ENCODE measurements at places on chromosomes 2 and 18. TPM values are rescaled to one million over a fixed set of nuclear protein-coding genes. Genes with fewer than 3 reads are reported as not detected.

DNA sequence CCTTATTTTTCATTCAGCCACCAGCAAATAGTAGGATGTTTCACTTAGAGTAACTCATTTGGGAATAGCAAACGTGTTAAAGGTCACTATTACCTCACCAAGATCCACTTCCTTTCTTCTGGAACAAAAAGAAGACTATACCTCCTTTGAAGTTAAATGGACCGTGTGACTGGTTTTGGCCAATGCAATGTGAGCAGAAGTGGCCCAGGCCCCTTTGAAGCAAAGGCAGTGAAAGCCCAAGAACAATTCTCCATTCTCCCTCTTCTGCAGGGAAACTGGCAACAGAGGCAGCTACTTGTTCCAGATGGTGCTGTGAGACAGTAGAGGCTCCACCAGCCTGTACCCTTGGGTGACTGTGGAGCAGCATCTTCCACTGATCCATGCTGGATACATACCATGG is 11.3 kb upstream of the MALL start:
- DNase-seq, result no peak
- no peak overlapping the region for H3K27ac ChIP-seq
- H3K4me3 ChIP-seq, result no peak overlapping the region
- no peaks in the 10 kb centered on the region for H3K36me3 ChIP-seq

DNA sequence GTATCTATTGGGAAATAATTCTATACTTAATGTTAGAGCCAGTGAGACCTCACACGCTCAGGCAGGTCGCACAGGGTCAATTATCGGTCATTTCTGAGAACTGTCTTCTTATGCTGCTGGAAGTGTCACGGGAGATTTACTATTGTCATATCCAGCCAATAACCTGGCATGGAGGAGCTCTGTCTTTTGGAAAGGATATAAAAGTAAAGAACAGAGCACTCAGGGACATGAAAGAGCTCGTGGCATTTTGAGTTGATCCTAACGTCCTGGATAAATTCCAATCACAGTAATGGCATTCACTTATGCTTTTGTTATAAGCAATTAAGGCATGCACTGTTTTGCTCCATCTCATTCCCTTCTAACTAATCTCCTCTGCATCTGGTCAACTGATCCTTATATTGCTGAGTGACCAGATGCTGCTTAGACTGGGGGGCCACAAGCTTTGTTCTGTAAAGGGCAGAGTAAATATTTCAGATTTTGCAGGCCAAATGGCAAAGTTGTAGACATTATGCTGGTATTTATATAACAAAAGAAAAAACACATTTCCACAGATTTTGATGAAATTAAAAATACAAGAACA is 453.5 kb upstream of the SMIM21 start:
- no peaks in the 10 kb centered on the region for H3K27me3 ChIP-seq
- H3K27ac ChIP-seq, result no peak overlapping the region
- H3K4me3 ChIP-seq, result no peak overlapping the region
- H3K36me3 ChIP-seq, result no peaks in the 10 kb centered on the region
- no peaks in the 10 kb centered on the region for H3K4me1 ChIP-seq

GRCh38 chr2:181076658-181077057 is 96.3 kb downstream of the UBE2E3 start:
- no peaks in the 10 kb centered on the region for H3K36me3 ChIP-seq
- no peak for DNase-seq
- no peaks in the 10 kb centered on the region for H3K4me1 ChIP-seq
- no peak overlapping the region for H3K4me3 ChIP-seq

Gene KCNG3
- total RNA-seq, result 0.72 TPM

Gene RUFY4
- not detected for total RNA-seq

- no peaks in the 10 kb centered on the region for H3K4me1 ChIP-seq
- no peak for DNase-seq
- H3K4me3 ChIP-seq, result no peak overlapping the region
- peaks cover 5% of the 10 kb centered on the region for H3K27me3 ChIP-seq
- no peak overlapping the region for H3K27ac ChIP-seq
- no peaks in the 10 kb centered on the region for H3K36me3 ChIP-seq
Observed at GRCh38 chr2:118945881-118946280, 3.9 kb downstream of the MARCO start.

Gene ST8SIA5
- total RNA-seq, result not detected

DNA sequence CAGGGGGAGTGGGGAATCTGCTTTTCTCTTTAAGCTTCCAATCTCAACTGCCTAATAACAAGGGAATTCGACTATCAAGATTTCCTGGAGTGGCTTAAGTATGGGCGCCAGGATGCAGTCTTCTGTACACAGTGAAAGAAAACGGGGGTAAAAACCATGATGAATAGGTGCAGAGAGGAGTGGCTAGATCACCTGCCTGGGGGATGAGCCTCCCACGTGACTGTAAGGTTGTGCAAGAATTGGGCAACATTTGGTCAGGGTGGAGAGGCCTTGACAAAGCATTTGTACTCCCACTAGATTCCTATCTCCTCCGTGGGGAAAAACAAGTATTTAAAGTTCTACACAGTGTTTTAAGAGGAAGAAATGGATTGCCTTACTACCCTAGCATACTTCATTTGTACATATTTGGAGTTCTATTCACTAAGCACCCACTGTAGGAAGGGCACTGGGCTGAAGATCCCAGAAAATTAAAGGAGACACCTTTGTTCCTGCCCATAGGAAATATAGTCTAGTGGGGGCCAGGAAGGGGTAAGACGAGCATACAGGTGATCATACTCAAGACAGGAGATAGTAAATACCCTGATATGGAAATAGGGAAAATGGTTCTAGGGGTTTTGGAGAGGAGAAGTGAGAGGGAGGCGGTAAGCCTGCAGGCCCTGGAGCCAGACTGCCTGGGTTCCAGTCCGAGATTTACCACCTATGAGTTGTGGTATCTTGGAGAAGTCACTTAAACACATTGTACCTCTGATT is 29.2 kb downstream of the EPAS1 start:
- no peaks in the 10 kb centered on the region for H3K27me3 ChIP-seq
- peaks cover 76% of the 10 kb centered on the region for H3K4me1 ChIP-seq
- peak overlapping the region; percentile 60 for H3K27ac ChIP-seq
- no peak overlapping the region for H3K4me3 ChIP-seq
- DNase-seq, result no peak
- H3K36me3 ChIP-seq, result no peaks in the 10 kb centered on the region

Gene HOXD12
- total RNA-seq, result not detected

Gene OXER1
- 2.3 TPM for total RNA-seq

- H3K4me1 ChIP-seq, result no peaks in the 10 kb centered on the region
- H3K27ac ChIP-seq, result no peak overlapping the region
- H3K36me3 ChIP-seq, result peaks cover 12% of the 10 kb centered on the region
- H3K27me3 ChIP-seq, result no peaks in the 10 kb centered on the region
- DNase-seq, result no peak
Observed at GRCh38 chr18:62957885-62958472, 242.6 kb downstream of the PHLPP1 start.

GRCh38 chr18:13328213-13328612 is 109.7 kb downstream of the LDLRAD4 start:
- no peaks in the 10 kb centered on the region for H3K36me3 ChIP-seq
- H3K27ac ChIP-seq, result no peak overlapping the region

GRCh38 chr2:66957198-66957597 is 439.9 kb upstream of the ETAA1 start:
- H3K4me3 ChIP-seq, result no peak overlapping the region
- no peak for DNase-seq
- H3K27me3 ChIP-seq, result no peaks in the 10 kb centered on the region
- H3K36me3 ChIP-seq, result no peaks in the 10 kb centered on the region
- H3K27ac ChIP-seq, result no peak overlapping the region

Gene DSC1
- 120 TPM for total RNA-seq

DNA sequence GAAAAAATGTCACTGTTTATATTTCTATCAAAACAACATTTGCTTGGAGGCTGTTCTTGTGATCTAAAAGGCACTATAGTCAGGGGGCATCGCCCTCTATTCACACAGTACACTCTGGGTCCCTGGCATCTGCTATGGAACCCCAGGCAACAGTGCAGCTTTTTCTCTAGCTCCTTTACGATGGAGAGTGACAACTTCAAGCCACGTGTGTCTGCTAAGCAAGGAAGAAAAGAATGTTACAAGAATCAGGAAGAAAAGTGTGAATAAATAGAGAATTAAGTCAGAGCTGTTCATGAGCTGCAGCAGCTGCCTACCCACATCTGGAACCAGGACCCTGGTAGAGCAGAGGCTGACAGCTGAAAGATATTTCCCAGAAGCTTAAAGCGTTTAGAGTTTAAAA is 11.2 kb downstream of the RND3 start:
- no peak for DNase-seq
- H3K4me1 ChIP-seq, result peaks cover 93% of the 10 kb centered on the region
- H3K4me3 ChIP-seq, result no peak overlapping the region
- H3K27ac ChIP-seq, result peak overlapping the region; percentile 63
- H3K27me3 ChIP-seq, result no peaks in the 10 kb centered on the region
- H3K36me3 ChIP-seq, result peaks cover 32% of the 10 kb centered on the region
